ENCODE measurements at places on chromosomes 12 and 14. TPM values are rescaled to one million over a fixed set of nuclear protein-coding genes. Genes with fewer than 3 reads are reported as not detected.

GRCh38 chr12:128844031-128844635 is 9.1 kb upstream of the GLT1D1 start:
- no peak for DNase-seq

GRCh38 chr14:34262127-34262910 is 199.7 kb downstream of the SPTSSA start:
- DNase-seq: no peak

DNA sequence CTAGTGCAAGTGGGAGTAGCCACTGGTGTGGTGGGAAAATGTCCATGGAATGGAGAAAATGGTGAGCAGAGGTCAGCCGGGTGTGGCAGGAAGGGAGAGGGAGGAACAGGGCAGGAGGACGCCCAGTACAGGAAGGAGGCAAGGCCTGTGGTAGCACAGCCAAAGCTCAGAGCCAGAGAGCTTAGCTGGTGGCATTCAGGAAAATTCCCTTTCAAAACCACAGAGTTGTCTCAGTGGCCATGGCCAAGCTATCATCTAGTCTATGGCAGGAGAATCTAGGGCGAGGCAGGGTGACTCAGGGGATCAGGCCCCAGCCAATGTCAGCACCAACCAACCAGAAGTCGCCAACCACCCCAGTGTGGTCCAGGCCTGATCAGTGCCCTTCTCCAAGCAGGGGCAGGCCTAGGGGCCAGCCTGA is 67.7 kb upstream of the DDX11 start:
- no peak for DNase-seq

DNA sequence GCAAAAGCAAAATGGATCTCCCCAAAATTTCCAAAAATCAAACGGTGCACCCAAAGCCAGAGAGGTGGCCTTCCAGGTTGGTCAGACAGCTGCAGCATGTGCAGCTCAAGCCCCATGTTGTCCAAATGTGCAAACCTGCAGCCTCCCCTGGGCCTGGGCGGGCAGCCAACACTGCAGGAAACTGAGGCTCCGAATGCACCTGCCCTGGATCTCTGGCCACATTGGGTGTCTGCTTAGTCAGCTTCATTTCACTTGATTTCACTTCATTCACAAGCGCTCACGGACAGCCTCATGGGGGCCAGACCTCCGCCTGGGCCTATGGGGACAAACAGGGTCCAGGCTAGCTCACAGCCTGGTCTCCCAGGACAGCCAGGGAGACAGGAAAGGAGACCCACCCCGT is 59.8 kb downstream of the BCL11B start:
- DNase-seq: no peak

- DNase-seq: no peak
Measured at GRCh38 chr14:53218161-53218560, 65.0 kb upstream of the DDHD1 start.

DNA sequence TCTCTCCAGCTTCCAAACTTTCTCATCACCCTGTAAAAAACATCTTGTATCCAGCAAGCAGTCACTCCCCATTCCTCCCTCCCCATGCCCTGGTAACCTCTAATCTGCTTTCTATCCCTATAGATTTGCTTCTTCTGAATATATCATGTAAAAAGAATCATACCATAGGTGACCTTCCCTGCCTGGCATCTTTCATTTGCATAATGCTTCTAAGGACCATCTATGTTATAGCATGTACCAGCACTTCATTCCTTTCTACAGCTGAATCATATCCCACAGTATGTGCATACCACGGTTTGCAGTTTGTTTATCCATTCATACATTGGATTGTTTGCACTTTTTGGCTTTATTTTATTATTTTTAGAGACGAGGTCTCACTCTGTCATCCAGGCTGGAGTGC is 22.9 kb upstream of the VPS37B start:
- no peak for DNase-seq

- no peak for DNase-seq
Measured at GRCh38 chr12:128245905-128246304, 21.1 kb upstream of the TMEM132C start.

DNA sequence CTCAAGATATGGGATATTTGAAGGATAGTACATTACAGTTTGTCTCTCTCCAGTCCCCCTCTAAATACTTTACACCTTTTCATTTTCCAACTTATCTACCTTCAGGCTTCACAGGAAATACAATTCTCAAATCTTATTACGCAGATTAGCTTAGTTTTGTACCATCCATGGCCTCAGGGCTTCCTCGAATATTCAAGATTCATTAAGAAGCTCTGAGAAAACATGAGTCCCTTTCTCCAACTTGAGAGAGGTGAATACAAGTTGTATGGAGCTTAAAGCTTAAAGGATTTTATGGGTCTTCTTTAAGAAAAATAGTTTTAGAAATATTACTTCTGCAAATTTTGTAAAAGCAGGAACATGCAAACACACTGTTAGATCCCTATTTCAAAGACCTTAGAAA is 1212.5 kb downstream of the GALC start:
- DNase-seq: no peak

PPP1R13B gene
- 66.3 TPM for total RNA-seq

FAM186B gene
- total RNA-seq: 0.70 TPM

TBC1D30 gene
- 1.6 TPM for total RNA-seq

KRT80 gene
- total RNA-seq: 0.24 TPM

Measured in heart left ventricle (tissue), 16 donors.